Lower leg skin (tissue), 4 donors: ENCODE measurements at places on chromosomes 1 and 21.
A peak's percentile ranks its signal among the peaks of the same experiment; 100 is the strongest.

DNA sequence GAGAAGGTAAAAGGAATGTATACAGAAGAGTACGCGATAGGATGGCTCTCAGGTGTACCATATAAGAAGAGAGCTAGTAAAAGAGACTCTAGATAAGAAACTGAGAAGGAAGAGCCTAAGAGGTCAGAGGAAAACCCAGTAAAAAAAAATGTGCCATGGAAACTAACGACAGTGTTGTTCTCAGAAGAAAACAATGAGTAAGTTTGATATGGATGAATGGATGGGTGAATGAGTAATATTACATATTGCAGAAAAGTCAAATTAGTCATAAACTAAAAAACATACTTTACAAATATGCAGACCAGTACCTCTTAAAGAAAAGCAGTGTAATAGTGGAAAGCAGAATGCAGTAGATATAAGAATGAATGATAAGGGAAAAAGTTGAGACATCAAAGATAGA, 316.2 kb downstream of the HMCN1 start:
- DNase-seq = no peak

- peak; percentile 87 for DNase-seq
Observed at GRCh38 chr1:55353707-55354620, 138.8 kb upstream of the USP24 start.

DNA sequence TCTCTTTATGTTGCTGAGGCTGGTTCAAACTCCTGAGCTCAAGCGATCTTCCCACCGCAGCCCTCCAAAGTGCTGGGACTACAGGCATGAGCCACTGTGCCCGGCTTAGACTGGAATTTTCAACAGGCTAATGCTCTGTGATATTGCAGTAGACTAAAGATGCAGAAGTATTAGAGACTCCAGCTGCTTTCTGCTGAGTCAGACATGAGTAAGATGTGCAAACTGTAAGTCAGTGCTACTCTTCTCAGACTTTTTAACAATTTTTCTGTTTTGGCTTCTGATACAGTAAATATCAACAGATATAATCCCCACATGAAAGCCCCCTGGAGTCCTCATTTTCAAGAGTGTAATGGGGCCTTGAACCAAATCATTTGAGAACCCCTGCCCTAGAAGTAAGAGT, 29.3 kb upstream of the NLRP3 start:
- DNase-seq = no peak

DNA sequence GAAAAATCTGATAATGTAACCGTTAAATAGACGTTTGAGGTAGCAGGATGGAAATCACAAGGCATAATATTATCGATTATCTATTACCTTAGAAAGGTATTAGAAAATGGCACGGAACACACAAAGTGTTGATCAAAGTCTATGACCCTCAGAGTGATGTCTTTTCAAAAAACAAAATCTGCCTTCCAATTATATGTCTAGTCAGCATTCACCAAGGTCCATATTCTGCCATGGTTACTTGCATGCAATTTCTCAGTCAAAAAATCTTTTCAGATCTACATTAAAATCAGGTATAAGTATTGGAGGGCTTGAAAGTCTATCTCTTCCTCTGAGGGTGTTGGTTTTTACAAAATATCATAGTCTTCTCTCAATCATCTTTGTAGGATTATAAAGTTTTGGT, 81.9 kb downstream of the KCTD3 start:
- DNase-seq = no peak

DNA sequence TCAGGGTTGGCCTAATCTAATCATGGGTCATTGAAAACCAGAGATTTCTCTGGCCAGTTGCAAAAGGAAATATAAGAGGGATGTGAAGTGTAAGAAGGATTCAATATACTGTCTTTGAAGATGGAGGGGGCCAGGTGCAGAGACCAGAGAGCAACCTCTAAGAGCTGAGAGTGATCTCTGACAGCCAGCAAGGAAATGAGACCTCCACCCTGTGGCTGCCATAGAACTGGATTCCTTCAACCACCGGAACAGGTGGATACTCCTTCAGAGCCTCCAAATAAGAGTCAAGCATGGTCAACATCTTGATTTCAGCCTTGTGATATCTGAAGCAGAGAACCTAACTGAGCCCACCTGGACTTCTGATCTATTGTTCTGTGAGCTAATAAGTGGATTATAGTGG, 128.4 kb downstream of the CYYR1 start:
- DNase-seq = no peak

GRCh38 chr1:53572065-53572814, 113.0 kb downstream of the DMRTB1 start:
- peak; percentile 29 for DNase-seq

DNA sequence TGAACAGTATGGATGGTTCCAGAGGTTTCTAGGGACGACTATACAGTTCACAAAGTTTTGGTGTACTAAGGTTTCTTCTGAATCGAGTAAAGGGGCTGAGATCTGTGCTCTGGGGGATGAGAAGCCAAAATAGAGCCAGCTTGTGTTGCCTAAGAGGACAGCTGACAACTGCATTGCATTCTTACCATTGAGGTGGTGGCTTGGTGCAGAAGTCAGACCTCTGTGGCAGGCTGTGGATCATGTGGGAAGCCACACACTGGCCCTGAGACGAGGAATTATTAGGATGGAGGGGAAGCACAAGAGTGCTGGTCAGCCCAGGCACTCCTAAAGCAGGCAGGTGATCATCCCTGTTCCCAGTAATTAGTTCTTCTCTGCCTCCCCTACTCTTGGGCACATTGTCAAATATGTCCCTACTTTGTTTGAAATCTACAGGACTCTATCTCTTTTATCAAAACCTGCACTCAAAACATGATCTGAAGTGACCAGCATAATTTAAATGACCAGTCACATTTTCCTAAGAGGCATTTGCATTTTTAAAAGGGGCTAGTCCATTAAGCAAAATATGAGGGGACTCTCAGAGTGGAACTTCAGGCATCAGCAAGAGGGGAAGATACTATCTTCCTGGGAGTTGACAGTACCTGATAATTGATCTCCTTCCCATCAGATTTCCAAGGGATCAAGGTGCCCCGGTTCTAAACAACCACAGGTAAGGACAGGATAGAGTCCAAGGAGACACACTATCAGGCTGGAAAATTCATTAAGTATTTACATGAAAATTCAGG, at the start of gene FCRLB:
TSS of gene FCRLB (plus strand) at position 589 of the 782 bp plus-strand sequence. CDS start 1,129 bp downstream, outside the sequence.
- DNase-seq = no peak

GRCh38 chr1:205344066-205344928, 12.4 kb downstream of the KLHDC8A start:
- DNase-seq = no peak

- DNase-seq = peak; percentile 92
Observed at GRCh38 chr1:6638226-6638625, 13.6 kb downstream of the THAP3 start.

DNA sequence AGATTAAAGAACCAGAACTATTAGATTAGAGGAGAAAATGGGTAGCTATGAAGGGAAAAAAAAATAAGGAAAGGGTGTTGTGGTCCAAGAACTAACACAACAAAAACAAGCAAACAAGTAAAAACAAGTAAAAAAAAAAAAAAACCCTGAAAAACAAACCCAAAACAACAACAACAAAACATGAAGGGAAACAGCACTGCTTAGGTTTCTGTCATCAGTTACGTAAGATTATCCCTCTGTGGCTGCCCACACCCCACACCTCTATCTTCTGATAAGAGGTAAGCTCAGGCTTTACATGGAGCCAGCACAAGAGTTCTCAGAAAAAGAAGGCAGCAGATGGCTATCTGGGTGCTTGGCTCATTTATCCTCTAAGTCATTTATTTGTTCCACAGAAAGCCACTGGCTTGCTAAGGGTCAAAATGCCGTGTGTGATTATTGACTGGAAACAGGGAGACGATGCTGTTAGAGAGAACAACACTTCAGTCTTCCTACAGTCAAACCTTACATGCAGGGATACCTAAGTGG, 57.5 kb downstream of the KIAA0319L start:
- no peak for DNase-seq

GRCh38 chr1:201561601-201562000, 22.7 kb downstream of the NAV1 start:
- DNase-seq = peak; percentile 75

DNA sequence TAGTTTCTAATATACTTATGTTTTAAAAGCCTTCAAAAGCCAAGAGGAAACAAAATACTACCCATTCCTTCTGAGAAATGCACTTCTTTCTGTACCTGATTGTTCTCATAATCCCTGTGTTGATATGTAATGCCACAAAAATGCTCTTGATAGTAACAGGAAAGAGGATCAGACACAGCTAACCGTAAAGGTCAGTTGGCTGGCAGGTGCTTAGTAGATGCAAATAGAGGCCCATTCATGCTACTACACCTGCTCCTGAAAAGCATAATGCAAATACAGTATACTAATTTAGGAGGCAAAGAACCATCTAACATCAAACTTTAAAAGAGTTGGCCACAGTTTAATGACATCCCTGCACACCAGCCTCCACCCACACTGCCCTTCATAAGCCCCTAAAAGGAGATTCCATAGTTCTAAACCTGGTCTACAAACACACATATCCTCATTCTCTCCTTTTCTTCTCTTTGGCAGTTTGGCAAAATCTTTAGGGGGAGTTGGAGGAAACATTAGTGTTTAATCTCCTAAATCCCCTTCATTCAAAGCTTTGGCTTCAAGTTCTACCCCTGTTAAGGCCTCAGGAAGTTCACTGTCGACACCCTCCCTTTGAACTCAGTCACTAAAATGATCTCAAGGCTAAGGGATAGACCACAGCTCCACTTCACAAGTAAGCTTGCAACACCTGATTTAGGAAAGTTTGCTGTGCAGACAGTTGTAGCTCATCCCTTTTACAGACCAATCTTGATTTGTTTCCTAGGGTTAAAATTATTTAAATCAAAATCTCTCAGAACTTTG, 2.9 kb upstream of the CD46 start:
- DNase-seq = no peak

GRCh38 chr1:80656641-80657040, 1144.1 kb upstream of the ADGRL2 start:
- no peak for DNase-seq

DNA sequence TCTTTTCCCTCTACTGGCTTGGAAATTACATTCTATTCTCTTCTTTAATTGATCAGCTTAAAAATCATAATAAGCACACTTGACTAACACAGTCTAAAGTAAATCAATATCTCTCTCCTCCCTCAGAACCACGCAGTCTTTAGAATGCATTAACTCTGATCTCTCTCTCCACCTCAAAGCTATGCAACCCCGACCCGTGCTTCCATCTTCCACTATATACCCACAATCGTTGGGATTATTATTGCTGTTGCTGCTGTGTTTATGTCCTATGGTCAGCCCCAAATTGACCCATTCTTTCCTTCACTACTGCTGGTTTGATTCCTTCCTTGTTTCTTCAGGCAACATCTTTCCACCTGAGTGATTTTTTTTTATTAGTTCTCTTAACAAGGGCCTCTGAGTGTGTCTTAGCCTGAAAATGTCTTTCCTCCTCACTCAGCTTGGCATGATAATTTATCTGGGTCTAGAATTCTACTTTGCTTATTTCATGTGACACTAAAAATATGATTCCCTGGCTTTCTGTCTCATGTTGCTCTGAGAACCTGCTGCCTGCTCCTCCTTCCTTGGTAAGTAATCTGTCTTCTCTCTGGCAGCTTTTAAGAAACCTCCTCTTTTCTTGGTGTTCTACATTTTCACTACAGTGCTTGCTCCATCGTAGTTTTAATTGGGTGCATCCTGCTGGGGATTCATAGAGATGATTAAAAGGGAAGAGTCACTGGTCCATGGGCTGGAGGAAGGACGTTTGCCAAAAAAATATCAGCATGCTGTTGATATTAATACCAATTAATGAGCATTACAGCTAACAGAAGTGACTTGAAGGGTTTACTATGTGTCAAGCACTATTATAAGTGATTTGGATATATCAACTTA, 472.2 kb downstream of the MATN1 start:
- no peak for DNase-seq

GRCh38 chr1:155069551-155070157, 6.1 kb downstream of the EFNA4 start:
- no peak for DNase-seq
